ENCODE measurements at places on chromosomes 6 and 20.

GRCh38 chr6:95248499-95248898 lies 328.8 kb upstream of the MANEA start:
- no peak overlapping the region for H3K27ac ChIP-seq
- no peaks in the 10 kb centered on the region for H3K27me3 ChIP-seq
- DNase-seq = no peak
- no peaks in the 10 kb centered on the region for H3K36me3 ChIP-seq
- H3K4me3 ChIP-seq = no peak overlapping the region

DNA sequence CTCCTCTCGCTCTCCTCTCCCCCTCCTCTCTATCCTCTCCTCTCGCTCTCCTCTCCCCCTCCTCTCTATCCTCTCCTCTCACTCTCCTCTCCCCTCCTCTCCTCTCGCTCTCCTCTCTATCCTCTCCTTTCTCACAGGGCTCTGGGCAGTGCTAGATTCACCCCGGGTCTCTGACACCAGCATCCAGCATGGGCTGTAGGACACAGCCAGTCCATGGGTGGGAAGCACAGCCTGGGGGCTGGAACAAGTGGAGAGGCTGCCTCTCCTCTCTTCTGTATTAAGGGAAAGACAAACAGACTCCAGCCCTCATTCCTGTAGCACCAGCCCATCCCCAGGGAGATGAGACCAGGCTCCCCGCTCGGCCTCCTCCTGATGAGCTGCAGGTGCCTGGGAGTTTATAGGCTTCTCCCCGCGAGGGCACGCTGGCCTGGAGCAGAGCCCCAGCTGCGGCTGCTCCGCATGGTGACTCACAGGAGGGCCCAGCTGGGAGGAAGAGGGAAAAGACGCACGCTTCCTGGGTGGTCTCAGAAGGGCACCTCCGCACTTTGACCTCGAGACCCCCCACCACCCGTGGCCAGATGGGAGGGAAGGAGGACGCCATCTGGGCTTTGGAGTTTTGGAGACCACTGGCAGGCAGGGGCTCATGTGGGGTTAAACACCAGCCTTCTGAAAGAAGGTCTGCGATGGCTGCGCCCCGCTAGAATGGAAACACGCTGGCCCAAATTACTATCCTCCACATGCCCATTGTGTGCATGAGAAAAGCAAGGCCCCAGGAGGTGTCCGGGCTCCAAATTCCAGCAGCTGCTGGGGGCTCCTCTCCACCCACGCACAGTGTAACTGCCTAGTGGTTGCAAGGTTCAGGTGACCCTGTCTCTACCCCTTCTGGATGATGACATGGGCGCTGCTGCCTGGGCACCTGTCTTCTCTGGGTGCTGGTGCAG lies 68.0 kb downstream of the BMP7 start:
- no peak for DNase-seq
- no peaks in the 10 kb centered on the region for H3K4me1 ChIP-seq
- H3K36me3 ChIP-seq = no peaks in the 10 kb centered on the region
- H3K27ac ChIP-seq = no peak overlapping the region

- no peaks in the 10 kb centered on the region for H3K27me3 ChIP-seq
- H3K4me1 ChIP-seq = no peaks in the 10 kb centered on the region
- no peak overlapping the region for H3K4me3 ChIP-seq
- H3K36me3 ChIP-seq = no peaks in the 10 kb centered on the region
Observed at GRCh38 chr6:153392156-153392555, 261.1 kb upstream of the RGS17 start.

DNA sequence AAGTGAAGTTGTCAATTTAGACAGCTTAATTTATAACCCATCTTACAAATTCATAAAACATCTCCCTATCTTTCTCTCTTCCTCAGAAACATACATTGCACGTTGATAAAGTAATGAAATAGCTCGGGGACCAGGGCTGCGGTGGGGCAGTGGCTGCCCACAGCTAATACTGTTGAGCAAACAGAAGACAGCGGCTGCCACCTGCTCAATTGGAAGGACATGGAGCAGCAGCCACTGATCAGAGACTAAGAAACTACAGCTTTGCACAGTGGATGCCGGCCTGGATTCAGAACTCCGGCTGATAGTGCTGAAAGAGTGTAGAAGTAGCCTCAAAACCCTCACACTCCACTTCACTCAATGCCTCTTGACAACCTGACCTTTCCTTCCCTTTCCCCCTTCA lies 157.9 kb upstream of the PDE10A start:
- no peaks in the 10 kb centered on the region for H3K36me3 ChIP-seq
- no peak for DNase-seq
- H3K4me1 ChIP-seq = no peaks in the 10 kb centered on the region
- H3K27ac ChIP-seq = no peak overlapping the region
- H3K27me3 ChIP-seq = peaks cover 20% of the 10 kb centered on the region

GRCh38 chr6:140572129-140572528 lies 1197.7 kb upstream of the CITED2 start:
- peaks cover 4% of the 10 kb centered on the region for H3K4me1 ChIP-seq
- no peak for DNase-seq
- H3K27ac ChIP-seq = no peak overlapping the region
- H3K4me3 ChIP-seq = no peak overlapping the region
- no peaks in the 10 kb centered on the region for H3K27me3 ChIP-seq

DNA sequence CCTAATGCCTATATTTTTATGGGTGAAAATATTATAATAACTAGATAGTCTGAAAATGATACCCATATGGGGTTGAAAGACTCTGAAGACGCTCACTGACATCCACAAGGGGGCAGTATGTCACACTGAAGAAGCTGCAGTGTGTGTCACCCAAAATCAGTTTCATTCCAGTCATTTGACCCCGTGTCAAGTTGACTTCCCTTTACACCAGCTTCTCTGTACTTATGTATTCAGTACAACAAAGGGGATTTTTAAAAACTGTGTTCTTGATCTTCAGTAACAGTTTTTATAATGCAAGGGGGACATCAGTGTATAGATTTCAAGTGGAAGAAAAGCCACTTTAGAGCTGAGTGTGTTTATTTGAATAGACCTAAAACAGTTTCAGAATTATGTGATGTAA lies 19.3 kb downstream of the FAXC start:
- no peaks in the 10 kb centered on the region for H3K36me3 ChIP-seq
- no peak overlapping the region for H3K27ac ChIP-seq
- H3K4me1 ChIP-seq = no peaks in the 10 kb centered on the region
- no peak overlapping the region for H3K4me3 ChIP-seq

DNA sequence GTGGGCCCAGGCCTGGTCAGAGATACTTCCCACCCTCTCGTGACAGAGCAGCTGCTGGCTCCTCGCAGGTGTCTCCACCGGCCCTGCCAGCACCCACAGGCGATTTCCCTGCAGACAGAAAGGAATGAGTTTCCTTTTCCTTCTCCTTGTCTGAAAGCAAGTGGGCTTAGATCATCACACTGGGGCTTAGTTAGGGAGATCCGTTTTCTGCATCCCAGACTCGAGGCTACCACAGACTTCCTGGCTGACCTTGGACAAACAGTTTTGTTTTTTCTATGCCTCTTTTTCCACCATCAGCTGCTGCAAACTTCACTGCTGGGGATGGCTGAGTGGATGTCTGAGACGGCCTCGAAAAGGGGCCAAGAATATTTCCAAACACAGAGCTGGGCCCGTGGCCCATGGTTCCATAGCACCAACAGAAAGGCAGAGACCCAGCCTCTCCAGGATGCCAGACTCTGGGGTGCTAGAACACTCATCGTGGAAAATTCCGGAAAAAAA lies 86.5 kb downstream of the BANF2 start:
- DNase-seq = no peak
- no peaks in the 10 kb centered on the region for H3K27me3 ChIP-seq
- no peak overlapping the region for H3K27ac ChIP-seq
- no peaks in the 10 kb centered on the region for H3K4me1 ChIP-seq
- H3K36me3 ChIP-seq = no peaks in the 10 kb centered on the region

- no peak for DNase-seq
- H3K36me3 ChIP-seq = no peaks in the 10 kb centered on the region
- H3K4me3 ChIP-seq = no peak overlapping the region
- H3K27ac ChIP-seq = no peak overlapping the region
Observed at GRCh38 chr6:5783584-5784089, 223.1 kb downstream of the NRN1 start.

Data from spleen (tissue), 13 donors.